ENCODE measurements at places on chromosomes 3 and 15.

- no peak for DNase-seq
Observed at GRCh38 chr3:115931581-115931980, 308.3 kb downstream of the GAP43 start.

GRCh38 chr3:71134521-71134920, 449.0 kb downstream of the FOXP1 start:
- DNase-seq: no peak

- no peak for DNase-seq
Observed at GRCh38 chr15:62306851-62307504, 141.9 kb upstream of the C2CD4B start.

GRCh38 chr15:70589221-70589620, 174.1 kb downstream of the UACA start:
- no peak for DNase-seq

DNA sequence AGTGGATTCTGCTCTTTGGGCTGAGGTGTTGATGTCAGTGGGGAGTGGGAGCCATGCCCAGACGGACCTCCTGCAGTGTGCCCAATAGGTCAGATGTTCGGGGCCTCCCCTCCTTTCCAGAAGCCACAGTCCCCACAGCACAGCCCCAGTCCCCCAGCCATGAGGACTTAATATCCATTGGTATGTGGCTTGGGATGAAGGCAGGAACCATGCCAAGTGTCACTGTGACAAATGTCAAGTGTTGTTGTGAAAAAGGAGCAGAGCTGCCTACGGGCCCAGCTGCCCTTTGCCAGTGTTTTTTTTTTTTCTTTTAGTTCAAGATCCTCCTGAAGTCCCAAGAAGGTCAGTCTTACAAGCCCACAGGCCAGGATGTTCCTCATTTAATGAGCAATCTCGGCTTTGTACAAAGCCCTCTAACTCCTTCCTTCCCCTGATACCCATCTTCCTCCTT, 12.2 kb downstream of the SEMA3G start:
- no peak for DNase-seq

GRCh38 chr3:185188816-185189215, 36.0 kb upstream of the C3orf70 start:
- no peak for DNase-seq

DNA sequence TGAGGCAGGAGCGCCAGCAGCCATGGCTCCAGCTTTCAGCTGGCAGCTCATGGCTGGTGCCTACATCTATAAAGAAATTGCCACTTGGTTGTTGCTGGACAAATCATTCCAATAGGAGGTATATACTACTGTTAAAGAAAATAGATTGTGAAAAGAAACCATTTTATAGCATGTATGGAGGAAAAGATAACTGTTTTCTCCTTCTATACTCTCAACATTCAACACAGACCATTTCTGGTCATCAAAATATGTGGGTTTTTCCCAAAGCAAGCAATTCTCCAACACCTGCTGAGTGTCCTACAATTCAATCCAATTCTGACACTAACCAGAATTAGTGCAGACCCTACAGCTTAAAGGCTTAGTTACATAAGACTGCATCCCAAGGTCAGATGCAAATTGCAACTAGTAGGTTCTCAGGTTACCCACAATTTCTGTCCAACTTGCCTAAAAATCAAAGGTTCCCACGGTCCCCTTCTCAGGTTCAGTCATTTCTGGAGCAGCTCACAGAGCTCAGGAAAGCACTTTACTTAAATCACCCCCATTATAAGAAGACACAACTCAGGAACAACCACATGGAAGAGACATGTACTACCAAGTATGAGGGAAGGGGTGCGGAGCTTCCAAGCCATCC, 42.4 kb upstream of the STRIT1 start:
- DNase-seq: no peak

DNA sequence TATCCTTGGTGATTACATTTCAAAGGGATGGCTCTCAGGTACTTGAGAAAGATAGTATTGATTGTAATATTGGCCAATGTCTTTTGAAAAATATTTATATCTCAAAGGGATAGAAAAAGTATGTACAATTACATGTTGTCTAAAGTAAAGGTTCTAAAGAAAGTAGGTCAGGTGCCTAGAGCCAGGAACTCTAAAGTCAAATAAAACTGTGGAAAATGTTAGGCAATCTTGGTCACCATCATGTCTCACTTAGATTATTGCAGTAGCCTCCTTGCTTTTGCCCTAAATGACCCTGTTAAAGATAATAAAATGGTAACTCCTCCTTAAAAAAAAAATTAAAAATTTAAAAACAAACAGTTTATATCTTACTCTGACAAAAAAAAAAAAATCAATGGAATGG, 198.5 kb upstream of the ARPP21 start:
- no peak for DNase-seq
